ENCODE measurements at places on chromosomes 7 and 10. TPM values are rescaled to one million over a fixed set of nuclear protein-coding genes. Genes with fewer than 3 reads are reported as not detected.

HABP2 gene
- total RNA-seq = not detected

INA gene
- total RNA-seq = 0.10 TPM

EBF3 gene
- not detected for total RNA-seq

MTURN gene
- 4.2 TPM for total RNA-seq

CDC14C gene
- not detected for total RNA-seq

CCDC172 gene
- not detected for total RNA-seq

INTS1 gene
- 88.2 TPM for total RNA-seq

SORCS1 gene
- total RNA-seq = not detected

SH2B2 gene
- 1.4 TPM for total RNA-seq

C7orf57 gene
- total RNA-seq = not detected

GATA3 gene
- 54.9 TPM for total RNA-seq

TCAF2 gene
- total RNA-seq = 26.8 TPM

OPN1SW gene
- total RNA-seq = not detected

CRPPA gene
- 0.93 TPM for total RNA-seq

IL2RA gene
- total RNA-seq = 203 TPM

GPR26 gene
- total RNA-seq = not detected

GPR37 gene
- not detected for total RNA-seq

SLC35G1 gene
- total RNA-seq = 3.9 TPM
